ENCODE measurements at places on chromosomes 5 and 9.

DNA sequence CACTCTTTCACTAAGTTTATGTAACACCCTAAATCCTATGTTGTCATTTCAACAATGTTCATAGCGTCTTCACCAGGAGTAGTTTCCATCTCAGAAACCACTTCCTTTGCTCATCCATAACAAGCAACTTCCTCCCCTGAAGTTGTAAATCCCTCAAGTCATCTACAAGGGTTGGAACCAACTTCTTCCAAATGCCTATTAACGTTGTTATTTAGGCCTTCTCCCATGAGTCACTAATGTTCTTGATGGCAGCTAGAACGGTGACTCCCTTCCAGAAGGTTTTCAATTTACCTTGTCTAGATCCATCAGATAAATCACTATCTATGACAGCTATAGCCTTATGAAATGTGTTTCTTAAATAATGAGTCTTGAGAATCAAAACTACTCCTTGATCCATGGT lies 73.3 kb upstream of the TARS1 start:
- DNase-seq: no peak

DNA sequence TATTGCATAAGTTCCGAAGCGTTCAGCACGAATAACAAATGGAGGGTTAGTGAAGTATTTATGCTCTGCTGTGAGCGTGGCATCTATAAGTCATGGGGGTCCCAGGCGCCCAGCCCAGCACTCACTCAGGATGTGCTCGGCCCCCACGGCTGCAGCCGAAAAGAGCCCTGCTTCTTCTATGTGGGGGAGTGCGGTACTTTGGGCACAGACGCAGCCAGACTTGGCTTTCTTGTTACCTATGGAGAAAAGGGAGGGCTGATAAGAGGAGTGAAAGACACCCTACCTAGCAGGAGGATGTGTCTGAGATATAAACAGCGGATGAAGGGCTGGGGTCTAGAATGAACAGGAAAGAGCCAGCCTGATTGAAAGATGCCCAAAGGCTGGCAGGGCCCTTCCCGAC lies 51.4 kb downstream of the MRPL36 start:
- no peak for DNase-seq

DNA sequence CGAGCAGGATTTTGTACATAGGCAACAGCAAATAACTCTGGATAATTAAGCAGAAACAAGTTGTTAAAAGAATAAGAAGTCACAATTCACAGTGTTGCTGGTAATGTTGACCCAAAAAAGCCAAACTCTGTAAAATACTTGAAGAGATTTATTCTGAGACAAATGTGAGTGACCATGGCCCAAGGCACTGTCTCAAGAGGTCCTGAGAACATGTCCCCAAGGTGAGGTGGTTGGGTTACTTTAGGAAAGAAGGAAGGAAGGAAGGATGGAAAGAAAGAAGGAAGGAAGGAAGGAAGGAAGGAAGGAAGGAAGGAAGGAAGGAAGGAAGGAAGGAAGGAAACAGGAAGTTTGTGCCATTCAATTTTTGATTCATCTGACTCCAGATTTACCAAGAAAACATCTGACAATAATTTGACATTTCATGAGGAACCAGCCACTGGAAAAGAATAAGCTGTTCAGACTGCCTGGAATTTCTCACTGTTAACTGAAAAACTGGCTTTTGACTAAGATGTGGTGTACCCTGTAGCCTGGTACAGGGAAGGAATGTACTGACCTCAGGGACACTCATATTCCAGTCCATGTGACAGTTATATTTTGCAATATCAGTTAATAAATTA lies 295.9 kb upstream of the TNC start:
- DNase-seq: no peak

DNA sequence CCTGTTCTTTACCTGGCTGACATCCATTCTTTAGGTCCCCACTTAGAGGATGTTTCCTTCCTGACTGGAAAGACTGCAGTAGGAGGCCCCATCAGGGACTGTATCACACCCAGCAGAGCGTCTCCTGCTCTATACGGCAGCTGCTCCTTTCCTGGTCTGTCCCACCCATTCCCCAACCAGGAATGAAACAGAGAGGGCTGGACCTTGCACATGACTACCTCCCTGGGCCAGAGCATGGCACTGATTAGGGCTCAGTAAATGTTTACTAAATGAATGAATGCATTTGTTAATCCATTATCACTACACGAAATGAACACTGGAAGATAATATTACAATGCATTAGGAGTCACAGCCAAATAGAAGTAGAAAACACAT lies 76.4 kb downstream of the ABCA1 start:
- DNase-seq: no peak

- DNase-seq: no peak
Observed at GRCh38 chr5:129593525-129593924, 133.4 kb downstream of the ADAMTS19 start.

DNA sequence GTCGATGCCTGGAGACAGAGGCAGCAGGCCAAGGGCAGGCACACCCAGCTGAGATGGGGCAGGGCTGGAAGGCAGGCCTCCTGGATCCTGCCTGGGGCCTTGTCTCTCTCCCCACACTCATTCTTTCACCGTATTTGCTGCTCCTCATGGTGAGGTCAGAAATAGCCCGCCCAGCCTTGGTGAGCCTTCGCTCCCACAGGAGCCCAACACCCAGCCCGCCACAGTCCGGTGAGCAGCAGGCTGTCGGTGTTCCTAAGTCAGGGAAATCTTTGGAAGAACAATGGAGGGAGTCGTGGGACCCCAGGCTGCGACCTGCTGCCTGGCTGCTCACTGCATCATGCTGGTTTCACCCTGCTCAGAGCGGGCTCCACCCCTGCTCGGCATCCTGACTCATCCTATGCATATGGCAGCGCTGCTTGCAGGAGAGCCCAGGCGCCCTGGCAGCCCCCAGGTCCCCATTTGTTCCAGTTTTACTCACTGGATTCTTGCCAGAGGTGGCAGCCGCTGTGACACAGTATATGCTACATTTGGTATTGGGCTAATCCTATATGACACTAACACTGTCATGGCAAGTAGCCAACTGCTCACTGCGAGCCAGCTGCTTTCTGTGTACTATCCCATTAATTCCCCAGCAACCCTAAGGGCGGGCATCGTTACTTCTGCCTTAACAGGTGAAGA lies 53.2 kb upstream of the NCS1 start:
- DNase-seq: peak; percentile 85

- DNase-seq: no peak
Observed at GRCh38 chr5:152465140-152465539, 60.1 kb upstream of the NMUR2 start.

DNA sequence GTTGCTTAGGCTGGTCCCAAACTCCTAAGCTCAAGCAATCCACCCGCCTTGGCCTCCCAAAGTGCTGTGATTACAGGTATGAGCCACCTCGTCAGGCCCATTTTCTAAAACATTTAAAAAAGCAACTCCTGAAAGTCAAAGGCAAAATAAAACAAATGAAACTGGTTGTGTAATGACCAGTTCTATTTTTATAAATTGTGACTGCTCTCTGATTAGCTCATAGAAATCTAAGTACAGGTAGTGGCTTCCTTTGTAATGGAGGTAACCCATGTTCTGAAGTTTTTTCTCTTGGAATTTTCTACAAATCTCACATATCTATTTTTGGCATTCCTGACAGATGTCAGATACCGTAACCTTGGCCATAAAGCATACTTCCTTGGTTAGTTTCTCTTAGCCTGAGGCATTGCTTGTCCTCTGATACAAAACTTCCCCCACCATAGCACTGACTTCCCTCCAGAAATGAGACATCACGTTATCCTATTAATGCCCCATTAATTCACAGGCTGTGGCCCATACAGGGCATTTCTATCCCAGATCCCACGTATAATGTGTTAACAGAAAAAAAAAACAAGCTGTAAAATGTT lies 14.1 kb upstream of the AK3 start:
- no peak for DNase-seq

DNA sequence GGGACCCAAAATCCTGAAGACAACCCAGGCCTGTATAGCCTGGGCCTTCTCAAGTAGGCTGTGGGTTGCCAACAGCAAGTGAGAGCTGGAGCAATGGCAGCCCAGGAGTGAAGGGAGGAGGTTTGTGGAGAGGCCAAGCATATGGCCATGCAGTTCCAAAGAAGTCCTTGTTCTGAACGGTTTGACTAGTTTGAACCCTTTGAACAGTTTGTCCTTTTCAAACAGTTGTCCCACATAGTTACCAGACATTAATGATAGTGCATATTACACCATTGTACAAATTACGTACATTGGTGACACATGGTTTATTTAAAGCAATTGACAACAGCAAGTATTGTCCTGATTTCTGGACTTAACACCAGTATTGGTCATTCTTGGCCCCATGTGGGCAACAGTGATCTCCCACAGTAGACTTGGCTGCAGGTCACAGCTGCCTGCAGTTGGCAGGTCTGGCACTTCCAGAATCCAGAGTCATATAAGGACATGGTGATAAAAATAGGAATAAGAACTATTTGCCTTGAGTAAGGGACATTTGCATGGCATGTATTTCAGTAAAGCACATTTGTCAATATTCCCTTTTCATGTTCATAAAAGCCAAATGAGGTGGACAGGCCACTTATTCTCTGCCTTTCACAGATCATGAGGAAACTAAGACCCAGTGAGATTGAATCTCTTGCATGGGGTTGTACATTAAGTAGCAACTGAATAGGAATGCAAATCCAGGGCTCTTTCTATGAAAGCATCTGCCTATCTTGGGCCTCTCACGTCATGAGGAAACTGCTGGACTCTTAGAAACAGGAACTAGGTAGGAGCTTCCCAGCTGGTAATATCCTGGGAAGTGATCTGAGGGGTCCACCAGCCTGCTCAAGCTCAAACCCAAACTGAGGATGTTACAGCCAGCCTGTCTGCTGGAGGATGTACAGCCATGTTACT lies 30.3 kb downstream of the SLC25A48 start:
- no peak for DNase-seq

DNA sequence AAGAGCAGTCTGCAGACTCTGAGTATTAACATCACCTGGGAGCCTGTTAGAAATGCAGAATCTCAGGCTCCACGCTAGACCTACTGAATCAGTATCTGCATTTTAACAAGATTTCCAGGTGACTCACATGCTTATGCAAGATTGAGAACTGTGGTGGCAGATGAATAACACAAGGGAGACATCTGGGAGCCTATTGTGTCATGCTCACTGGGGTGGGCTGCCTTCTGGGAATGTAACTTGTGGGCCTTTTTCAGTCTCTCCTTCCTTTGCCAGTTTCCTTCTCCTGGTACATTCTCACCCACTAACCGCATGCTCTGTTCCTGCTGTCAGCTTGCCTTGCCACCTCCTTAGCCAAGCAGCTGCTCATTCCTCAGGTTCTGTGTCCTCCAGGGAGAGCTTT lies 176.6 kb upstream of the C9orf72 start:
- DNase-seq: no peak

GRCh38 chr5:78483809-78484521 lies 123.5 kb downstream of the SCAMP1 start:
- no peak for DNase-seq
